Cortex of kidney (tissue), 1 donor: ENCODE measurements at places on chromosomes 16 and 17.

DNA sequence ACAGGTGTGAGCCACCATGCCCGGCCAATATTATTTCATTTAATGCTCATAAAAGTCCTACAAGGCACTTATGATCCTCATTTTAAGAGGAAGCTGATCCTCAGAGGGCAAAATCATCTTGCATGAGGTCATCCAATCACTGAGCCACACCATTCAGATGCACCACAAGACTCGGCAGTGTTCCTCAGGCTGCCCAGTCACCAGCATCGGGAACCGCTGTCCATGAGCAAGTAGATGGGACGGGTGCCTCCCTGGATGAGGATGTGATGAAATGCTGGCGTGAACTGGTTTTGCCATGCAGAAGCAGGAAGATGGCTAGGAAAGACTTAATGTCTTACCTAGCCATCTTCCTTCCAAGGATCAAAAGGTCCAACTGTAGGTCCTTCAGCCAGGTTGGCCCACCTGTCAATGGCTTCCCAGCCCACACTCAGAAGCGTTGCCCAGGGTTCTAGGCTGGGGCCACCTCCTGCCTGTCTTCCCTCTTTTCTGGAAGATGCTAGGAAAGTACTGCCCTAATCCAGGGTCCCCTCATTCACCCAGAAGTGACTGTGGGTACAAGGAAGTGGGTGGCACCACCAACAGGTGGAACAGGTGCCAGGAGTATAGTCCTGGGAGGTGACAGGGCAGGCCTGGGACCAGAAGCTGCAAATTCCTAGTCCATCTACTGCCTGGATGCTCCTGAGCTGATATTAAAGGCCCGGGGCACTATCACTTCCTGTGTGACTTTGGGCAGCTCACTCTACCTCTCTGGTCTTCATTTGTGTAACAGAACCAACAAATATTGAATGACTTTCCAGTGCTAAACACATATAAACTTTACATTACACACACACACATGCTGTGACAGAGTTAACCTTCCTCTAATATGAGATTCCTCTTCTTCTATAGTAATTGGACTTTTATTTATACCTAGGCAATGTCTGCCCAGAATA is 32.2 kb upstream of the CRYBA1 start:
- no peak for DNase-seq

GRCh38 chr17:80790981-80791742 is 200.5 kb upstream of the CHMP6 start:
- no peak for DNase-seq

- DNase-seq, result no peak
These were observed 67.8 kb downstream of the CCDC182 start for GRCh38 chr17:57677301-57677700.

- DNase-seq, result no peak
These were observed 4.0 kb downstream of the WNK4 start for GRCh38 chr17:42784409-42784808.

DNA sequence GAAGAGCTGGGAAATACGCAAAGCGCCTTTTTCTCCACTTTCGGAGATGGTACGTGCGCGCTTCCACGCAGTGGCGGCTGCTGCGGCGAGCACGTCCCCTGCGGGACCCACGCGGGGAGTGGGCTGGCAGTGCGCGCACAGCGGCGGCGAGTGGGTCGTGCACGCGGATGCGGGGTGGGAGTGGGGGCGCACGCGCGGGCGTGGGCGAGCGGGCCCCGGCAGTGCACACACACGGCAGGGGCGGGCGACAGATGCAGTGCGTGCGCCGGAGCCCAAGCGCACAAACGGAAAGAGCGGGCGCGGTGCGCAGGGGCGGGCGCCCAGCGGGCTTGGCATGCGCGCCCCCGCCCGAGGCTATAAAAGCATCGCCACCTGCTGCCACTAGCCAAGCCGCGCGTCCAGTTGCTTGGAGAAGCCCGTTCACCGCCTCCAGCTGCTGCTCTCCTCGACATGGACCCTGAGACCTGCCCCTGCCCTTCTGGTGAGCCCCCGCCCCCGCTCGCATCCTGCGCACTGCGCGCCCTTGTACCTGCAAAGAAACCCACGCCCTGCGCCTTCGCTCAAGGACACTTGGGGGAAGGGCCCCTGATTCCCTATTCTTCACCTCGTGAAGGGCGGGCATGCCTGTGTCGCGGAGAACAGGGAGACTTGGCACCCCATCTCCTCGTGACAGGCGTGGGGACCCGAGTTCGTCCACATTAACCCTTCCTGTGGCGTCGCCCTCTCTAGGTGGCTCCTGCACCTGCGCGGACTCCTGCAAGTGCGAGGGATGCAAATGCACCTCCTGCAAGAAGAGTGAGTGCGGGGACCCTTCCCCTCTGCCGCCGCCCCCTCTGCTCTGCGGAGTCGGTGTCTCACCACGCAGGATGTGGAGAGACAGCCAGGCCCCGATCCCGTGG is at the start of gene MT3:
Gene MT3 (plus strand): TSS at position 388 of the 899 bp plus-strand sequence. CDS start 63 bp downstream, at position 451.
- no peak for DNase-seq

DNA sequence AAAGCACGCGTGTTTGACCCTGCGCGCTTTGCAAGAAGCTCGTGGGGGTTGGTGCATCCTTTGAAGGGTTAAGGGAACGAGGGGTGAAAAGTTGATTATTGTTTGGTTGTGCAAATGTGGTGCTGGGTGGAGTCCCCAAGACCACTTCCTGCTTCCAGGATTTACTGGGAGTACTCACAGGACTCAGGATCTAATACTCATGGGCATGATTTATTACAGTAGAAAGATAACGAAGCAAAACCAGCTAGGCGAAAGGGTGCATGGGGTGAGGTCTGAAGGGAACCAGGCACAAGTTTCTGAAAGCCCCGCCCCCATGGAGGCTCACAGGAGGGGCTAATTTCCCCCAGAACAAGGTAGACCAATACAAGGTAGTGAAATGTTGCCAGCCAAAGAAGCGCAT is 58.8 kb downstream of the RPTOR start:
- no peak for DNase-seq

GRCh38 chr16:79437764-79438751 is 162.5 kb downstream of the MAF start:
- DNase-seq, result no peak

GRCh38 chr16:81435103-81435502 is 9.5 kb upstream of the CMIP start:
- DNase-seq, result no peak

DNA sequence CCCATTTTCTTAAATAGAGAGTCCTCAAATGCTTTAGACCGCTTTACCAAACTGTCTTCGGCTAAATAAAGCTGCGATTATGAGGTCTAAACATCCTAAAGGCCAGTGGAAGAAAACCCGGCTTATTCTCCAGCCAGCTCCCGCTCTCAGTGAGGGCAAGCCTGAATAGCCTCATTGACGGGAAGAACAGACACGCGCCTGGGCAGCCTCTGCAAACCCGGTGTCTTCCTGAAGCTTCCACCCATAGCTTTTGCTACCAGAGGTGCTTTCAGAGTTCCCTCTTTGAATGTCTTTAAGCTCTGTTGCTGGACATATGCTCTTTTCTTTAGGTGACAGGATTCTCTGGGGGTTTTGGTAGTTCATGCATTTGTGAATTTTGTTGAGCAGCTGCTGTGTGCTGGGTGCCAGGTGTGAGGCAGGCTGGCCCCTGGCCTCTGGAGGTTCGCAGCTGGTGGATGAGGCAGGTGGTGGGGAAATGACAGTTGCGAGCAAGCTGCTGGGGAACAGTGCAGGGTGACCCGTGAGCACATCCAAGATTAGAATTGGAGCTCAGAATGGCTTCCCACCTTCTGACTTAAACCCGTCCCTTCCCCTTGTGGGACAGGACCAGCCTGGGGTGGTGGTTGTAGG is 44.7 kb downstream of the CRISPLD2 start:
- no peak for DNase-seq

DNA sequence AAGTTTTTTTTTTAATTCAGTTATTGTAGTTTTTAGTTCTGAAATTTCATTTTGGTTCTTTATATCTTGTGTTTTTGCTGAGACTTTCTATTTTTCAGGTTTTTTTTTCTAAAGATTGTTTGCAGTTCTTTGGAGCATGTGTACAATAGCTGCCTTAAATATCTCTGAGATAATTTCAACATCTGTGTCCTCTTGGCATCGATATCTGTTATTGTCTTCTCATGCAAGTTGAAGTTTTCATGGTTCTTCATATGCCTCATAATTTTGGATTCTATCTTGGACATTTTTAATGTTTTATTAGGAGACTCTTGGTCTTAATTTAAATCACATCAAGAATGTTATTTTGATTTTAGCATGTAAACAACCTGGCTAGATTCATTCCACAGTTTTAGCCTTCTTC is 22.8 kb downstream of the COX11 start:
- DNase-seq, result no peak
